Activated CD4-positive, alpha-beta T cell treated with anti-CD3 and anti-CD28 coated beads for 36 hours (primary cell): ENCODE measurements at places on chromosomes 3 and 15. TPM values are rescaled to one million over a fixed set of nuclear protein-coding genes. Genes with fewer than 3 reads are reported as not detected.

GRCh38 chr15:71639471-71639870 is 170.9 kb upstream of the NR2E3 start:
- DNase-seq, result no peak

- no peak for DNase-seq
Observed at GRCh38 chr3:185406121-185406620, 43.2 kb downstream of the MAP3K13 start.

The FEZF2 gene
- not detected for total RNA-seq

- DNase-seq, result no peak
Observed at GRCh38 chr15:75468913-75469598, 17.6 kb upstream of the SIN3A start.

DNA sequence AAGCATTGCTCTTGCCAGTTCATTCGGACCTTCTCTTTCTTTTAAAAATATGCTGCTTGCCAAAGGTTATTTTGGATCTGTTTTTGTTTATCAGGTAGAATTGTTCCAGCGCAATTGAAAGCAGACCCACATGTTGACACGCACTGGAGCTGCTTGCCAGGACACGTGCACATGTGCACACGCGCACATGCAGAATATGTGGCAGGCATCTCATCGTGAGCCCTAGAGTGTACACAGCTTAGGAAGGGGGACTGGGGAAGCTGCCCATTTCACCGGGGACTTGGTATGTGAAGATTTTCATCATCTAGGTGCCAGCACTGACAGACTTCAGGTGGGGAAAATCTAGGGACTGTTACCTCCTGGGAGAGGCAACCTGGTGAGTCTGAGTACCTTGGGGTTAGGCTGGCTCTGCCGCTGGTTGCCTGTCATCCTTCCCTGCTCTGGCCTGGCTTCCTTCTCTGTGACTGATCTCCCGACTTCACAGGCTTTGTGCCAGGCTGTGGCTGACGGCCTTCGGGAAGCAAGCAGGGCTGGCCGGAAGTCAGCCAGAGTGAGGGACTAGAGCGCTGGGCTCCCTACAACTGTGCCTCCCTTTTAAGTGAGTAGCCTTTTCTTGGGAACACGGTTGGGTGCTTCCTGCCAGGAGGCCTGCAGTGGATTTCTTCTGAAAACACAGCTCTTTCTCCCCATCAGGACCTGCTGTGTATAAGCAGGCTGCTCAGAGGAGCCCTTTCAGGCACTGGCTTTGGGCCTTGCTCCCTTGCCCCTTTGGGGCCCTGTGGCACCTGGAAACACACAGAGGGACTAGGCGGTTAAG is 129.3 kb downstream of the EEFSEC start:
- no peak for DNase-seq
